ENCODE measurements at places on chromosomes 6 and 20. TPM values are rescaled to one million over a fixed set of nuclear protein-coding genes. Genes with fewer than 3 reads are reported as not detected.

The ZKSCAN3 gene
- 3.9 TPM for total RNA-seq

The MAP3K7 gene
- total RNA-seq: 29.7 TPM

The PBOV1 gene
- total RNA-seq: not detected

The KIAA0408 gene
- 2.6 TPM for total RNA-seq

The AFDN gene
- 46.6 TPM for total RNA-seq

The WFDC10B gene
- total RNA-seq: 0.88 TPM

The AP5S1 gene
- 28.5 TPM for total RNA-seq

The SOBP gene
- total RNA-seq: 0.49 TPM

The RXRB gene
- total RNA-seq: 14.4 TPM

The KIF16B gene
- 10.6 TPM for total RNA-seq

The SALL4 gene
- total RNA-seq: 2.3 TPM

The EPPIN gene
- total RNA-seq: not detected

The KCNQ2 gene
- total RNA-seq: 0.10 TPM

The PROKR2 gene
- 0.10 TPM for total RNA-seq

The TAGAP gene
- not detected for total RNA-seq

The PCSK2 gene
- not detected for total RNA-seq

The OR2B6 gene
- not detected for total RNA-seq

The TMEM200A gene
- 30.9 TPM for total RNA-seq

The RAET1E gene
- total RNA-seq: 1.6 TPM

The TNXB gene
- 0.20 TPM for total RNA-seq

The TRIM10 gene
- total RNA-seq: not detected

The MOG gene
- total RNA-seq: not detected

The SMPDL3A gene
- 3.4 TPM for total RNA-seq

The SCRT2 gene
- not detected for total RNA-seq

The NTSR1 gene
- 15.0 TPM for total RNA-seq

The HLA-DQA2 gene
- total RNA-seq: not detected

The DOK5 gene
- not detected for total RNA-seq

The TRIM40 gene
- total RNA-seq: not detected

The KCNK17 gene
- total RNA-seq: not detected

The ATP9A gene
- 18.7 TPM for total RNA-seq

The NKAIN2 gene
- not detected for total RNA-seq

All from RPMI7951 (cell line).